Stimulated activated CD4-positive, alpha-beta T cell treated with anti-CD3 and anti-CD28 coated beads, Interleukin-2, amount 100 ng/mL, for 24 hours (primary cell): ENCODE measurements at places on chromosomes 16 and 17.

DNA sequence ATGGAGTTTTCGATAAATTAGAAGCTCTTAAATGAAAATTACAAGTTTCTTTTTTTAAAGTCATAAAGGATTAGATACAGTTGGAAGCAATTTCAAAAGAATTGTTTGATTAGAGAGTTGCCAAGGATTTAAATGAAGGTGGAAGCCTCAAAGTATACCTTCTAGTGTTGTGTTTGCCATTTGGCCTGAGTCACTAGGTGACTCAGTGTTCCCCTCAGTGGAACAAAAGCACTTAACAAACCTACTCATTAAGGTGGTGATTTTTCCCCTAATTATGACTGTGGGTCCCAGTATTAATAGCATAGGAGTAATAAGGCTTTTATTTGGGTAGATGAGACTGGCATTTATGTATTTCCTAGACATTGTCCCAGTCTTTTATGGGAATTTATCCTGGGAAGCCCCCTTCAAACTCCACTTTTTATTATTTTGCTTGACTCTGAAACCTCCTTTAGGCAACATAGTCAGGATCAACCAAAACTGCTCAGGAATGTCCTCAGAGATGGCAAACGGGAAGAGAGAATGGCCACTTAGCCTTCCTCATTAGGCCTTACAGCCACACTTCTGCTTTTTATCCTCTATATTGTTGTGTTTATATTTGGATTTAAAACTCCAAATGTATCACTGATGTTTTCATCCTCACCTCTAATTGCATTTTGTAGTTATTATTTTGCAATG is 161.0 kb downstream of the FTO start:
- no peak for DNase-seq

- DNase-seq: no peak
Observed at GRCh38 chr16:88393034-88393433, 10.3 kb downstream of the ZNF469 start.

GRCh38 chr17:17947966-17948365 is 24.2 kb downstream of the TOM1L2 start:
- DNase-seq: no peak

- peak; percentile 77 for DNase-seq
Observed at GRCh38 chr17:40605306-40605705, 40.0 kb upstream of the CCR7 start.

- DNase-seq: no peak
Observed at GRCh38 chr17:76667491-76667755, 23.9 kb upstream of the ST6GALNAC1 start.

GRCh38 chr16:61836804-61837393 is 199.3 kb downstream of the CDH8 start:
- no peak for DNase-seq

- no peak for DNase-seq
Observed at GRCh38 chr17:42333053-42333452, 44.8 kb downstream of the STAT5A start.

- DNase-seq: no peak
Observed at GRCh38 chr17:58529275-58529674, 14.8 kb upstream of the MTMR4 start.

- DNase-seq: peak; percentile 94
Observed at GRCh38 chr17:68035131-68035522, 408 bp upstream of the KPNA2 start.
